ENCODE measurements at places on chromosomes 16 and 17.

GRCh38 chr17:51734462-51734861, 424.1 kb downstream of the CA10 start:
- DNase-seq: no peak

DNA sequence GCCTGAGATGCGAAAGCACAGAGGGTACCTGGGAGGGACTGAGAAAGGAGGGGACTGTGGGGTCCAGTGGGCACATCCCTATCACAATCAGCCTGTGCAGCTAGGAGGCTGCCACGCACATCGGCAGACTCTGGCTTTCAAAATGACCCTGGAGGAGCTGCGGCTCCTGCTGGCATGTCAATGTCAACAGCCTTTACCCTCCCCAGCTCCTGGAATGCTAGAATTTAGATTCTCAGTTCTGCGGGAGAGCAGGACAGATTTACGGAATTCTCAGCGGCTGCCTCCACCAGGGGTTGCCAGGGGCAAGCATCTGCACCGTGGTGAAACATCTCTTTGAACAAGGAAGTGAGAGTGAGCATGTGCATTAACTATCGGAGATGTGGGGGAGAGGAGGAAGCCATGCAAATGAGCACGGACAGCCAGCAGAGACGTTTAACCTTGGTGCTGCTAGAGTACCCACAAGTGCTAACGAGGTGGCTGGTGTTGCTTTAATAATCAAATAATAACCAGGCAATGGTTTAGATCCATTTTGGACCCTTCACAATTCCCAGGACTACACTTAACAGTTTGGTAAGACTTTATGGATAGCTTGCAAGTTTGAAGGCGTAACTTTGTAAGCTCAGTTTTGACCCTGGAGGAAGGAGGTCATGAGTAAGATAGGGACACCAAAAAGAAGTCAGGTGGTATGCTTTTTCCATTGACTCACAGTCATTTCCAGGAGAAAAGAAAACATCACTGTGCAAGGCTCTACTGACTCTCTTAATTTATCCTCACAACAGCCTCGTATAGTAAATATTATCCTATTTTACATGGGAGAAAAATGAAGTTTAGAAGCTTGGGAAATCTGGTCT, 54.1 kb downstream of the XYLT1 start:
- DNase-seq: peak; percentile 77

- no peak for DNase-seq
Measured at GRCh38 chr16:82432261-82432660, 194.5 kb upstream of the CDH13 start.

- DNase-seq: peak; percentile 87
Measured at GRCh38 chr16:79150632-79151310, 449.8 kb downstream of the MAF start.

GRCh38 chr16:58411736-58412614, 19.7 kb downstream of the GINS3 start:
- no peak for DNase-seq

DNA sequence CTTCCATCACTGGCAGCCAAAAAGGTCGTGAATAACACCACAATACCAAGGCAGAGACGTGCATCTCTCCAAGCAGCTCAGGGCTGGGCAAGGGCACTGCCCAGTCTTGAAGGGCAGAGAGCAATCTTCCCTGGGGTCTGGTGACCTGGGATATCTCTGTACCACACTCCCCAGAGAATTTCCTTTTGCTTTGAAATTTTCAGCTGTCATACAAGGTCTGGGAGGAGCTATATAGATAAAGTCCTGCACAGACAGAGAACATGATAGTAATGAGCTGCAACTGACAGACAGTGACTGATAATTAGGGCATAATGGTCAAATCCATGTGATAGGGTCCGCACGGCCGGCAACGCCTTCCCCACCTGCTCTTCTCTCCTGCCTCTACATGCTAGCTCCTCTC, 68.2 kb downstream of the DYNLRB2 start:
- DNase-seq: no peak

DNA sequence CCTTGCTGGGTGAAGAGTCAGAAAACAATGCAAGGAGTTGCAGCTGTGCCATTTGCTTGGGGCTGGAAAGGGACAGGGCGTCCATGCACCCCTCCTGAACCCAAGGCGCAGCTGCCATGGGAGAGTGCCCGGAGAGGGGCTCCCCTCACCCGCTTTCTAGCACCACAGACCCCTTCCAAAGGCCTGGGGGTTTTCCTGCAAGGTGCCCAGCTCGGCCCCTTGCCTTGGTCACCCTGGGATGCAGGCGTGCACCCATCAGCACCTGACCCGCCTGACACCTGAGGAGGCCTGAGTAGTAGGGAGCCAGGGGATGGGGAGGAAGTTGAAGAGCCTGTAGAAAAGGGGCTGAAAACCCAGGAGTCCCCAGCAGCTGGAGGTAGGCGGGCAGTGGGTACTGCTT, 30.3 kb downstream of the TMEM186 start:
- no peak for DNase-seq

GRCh38 chr17:32141258-32141657, 1.0 kb upstream of the RHOT1 start:
- DNase-seq: peak; percentile 97

DNA sequence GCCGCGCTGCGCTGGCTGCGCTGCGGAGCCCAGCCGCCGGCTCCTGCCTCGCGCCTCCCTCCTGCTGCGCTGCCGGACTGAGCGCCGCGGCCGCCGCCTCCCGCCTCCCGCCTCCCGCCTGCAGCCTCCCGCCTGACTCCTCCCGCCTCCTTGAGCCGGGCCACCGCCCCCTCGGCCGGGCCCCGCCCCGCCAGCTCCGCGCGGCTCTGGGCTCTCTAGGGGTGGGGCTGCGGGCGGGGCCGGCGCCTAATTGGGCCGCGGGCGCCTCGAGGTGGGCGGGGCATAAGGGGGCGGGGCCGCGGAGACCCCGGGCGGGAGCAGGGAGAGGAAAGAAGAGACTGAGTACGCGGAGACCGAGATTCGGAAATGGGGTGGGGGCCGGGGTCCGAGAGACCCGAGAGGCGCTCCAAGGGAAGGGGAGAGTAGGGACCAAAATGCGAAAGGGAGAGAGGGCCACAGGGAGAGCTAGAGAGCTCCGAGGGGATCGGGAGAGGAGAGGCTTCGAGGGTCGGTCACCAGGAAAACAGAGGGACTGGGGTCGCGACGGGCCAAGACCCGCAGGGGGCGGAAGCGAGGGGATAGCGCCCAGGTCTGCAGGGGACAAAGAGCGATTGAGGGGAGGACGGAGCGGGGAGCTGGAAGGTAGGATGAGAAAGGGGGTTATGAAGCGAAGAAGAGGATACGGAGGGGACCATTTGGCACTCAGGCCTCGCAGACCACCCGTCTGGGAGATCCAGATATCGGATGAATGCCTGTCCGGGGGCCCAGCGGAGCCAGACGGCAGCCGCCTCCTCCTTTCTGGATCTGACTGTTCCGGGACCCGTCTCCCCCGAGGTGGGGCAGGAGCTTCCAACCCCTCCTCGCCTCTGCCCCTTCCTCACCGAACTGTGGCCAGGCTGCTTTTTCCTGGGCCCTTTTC, at the start of gene C1QL1:
Gene C1QL1 (minus strand): TSS at position 79 of the 919 bp plus-strand sequence. CDS start 255 bp downstream, outside the sequence.
- peak; percentile 82 for DNase-seq

- no peak for DNase-seq
Measured at GRCh38 chr16:5041600-5042133, 7.9 kb upstream of the NAGPA start.

- DNase-seq: peak; percentile 34
Measured at GRCh38 chr16:67326472-67327309, at the start of the genes KCTD19 and LRRC36. KCTD19 (minus strand) TSS chr16:67326741; CDS start chr16:67326707, 34 bp downstream. LRRC36 (plus strand) TSS chr16:67326815; CDS start chr16:67326863, 48 bp downstream.

DNA sequence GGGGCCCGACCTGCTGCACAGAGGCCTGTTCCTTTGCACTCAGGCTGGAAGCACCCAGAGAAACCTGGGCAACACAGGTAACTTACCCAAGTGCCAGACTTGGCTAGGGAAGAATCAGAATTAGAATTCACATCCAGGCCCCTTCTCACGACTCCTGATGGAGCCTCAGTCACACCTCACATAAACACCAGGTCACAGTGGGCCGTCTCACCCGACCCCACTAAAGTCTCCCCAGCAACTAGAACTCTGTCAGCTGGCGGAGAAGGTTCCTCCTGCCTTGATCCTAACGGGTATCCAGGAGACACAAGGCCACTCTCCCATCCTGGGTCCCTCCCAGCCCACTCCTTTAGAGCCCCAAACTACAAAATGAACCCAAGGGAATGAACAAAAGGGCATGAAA, 6.4 kb downstream of the TK2 start:
- no peak for DNase-seq

GRCh38 chr17:80800481-80801391, 190.9 kb upstream of the CHMP6 start:
- DNase-seq: no peak

DNA sequence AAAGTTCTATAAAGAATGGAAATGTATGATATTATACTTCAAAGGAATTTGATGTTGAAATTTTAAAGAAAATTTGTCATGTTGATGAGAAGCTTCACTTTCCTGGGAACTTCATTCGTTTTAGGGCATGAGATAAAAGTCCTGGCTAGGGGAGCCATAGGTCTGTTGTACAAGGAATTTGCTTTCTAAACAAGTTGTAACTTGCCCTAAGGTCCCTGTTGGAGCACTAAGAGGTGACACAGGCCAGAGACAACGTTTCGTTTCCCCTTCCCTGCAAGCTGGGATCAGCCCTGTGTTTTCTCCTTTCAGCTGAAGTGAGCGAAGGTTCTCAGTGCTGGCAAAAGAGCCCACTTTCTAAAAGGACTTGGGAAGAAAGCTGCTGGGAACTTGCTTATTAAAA, 16.6 kb downstream of the PLD6 start:
- no peak for DNase-seq
